GM12891 (cell line): ENCODE measurements at places on chromosomes 1 and 21.

GRCh38 chr1:26373281-26373680 lies 731 bp upstream of the ZNF683 start:
- DNase-seq: no peak

- no peak for DNase-seq
Measured at GRCh38 chr21:35603494-35603893, 456.8 kb downstream of the SETD4 start.

GRCh38 chr1:227890451-227891222 lies 57.1 kb downstream of the WNT9A start:
- peak; percentile 16 for DNase-seq

- no peak for DNase-seq
Measured at GRCh38 chr1:6704746-6705145, 3.1 kb upstream of the DNAJC11 start.

DNA sequence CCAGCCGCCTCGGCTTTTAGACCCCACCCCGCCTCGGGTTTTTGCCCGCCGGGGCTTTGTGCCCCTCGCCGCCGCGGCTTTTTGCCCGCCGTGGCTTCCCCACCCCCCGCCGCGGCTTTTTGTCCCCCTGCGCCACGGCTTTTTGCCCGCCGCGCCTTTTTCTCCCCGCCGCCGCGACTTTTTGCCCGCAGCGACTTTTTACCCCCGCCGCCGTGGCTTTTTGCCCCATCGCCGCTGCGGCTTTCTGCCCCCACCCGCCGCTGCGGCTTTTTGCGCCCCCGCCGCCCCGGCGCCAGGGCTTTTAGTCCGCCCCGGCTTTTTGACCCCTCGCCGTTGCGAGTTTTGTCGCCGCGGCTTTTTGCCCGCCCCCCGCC lies 474.4 kb downstream of the FAM72C start:
- no peak for DNase-seq

DNA sequence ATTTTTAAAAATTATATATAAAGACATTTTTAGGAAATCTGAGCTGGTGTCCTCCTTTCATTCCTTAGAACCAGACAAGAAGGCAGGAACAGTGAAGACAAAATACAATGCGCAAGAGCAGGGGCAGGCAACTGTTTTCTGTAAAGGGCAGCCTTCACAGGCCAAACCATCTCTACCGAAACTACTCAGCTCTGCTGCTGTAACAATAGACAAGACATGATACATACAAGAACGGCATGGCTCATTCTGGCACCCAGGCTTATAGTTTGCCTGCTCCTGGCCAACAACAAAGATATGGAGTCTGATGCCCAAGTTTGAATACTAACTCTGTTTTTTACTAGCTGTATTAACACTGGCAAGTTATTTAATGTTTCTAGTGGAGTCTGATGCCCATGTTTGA lies 232.0 kb downstream of the SMYD3 start:
- DNase-seq: no peak

DNA sequence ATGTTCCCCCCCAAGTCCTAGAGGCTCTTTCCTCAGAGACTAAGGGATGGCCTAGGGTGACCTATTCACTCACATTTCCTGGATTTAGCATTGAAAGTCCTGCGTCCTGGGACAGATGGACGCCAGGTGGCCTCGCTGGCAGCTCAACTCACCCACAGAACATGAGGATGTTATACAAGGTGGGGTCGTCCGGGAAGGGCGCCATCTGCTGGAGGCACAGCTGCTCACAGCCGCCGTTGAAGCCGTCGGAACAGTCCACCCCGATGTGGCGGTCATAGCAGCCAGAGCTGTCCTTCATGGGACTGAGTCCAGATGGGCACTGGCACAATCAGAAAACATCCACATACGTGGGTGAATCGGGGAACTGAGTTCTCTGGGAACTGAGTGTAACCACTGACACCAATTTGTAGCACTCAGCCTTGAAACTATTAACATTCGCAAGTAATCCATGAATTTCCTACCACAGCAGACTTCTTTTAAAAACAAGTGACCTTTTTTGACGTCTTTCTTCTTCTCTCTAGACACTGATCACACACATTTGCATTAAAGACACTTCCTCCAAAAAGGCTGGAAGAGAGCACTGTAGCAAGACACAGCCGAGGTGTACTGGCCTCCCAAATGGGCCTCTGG lies 215.4 kb downstream of the ASTN1 start:
- DNase-seq: peak; percentile 8

DNA sequence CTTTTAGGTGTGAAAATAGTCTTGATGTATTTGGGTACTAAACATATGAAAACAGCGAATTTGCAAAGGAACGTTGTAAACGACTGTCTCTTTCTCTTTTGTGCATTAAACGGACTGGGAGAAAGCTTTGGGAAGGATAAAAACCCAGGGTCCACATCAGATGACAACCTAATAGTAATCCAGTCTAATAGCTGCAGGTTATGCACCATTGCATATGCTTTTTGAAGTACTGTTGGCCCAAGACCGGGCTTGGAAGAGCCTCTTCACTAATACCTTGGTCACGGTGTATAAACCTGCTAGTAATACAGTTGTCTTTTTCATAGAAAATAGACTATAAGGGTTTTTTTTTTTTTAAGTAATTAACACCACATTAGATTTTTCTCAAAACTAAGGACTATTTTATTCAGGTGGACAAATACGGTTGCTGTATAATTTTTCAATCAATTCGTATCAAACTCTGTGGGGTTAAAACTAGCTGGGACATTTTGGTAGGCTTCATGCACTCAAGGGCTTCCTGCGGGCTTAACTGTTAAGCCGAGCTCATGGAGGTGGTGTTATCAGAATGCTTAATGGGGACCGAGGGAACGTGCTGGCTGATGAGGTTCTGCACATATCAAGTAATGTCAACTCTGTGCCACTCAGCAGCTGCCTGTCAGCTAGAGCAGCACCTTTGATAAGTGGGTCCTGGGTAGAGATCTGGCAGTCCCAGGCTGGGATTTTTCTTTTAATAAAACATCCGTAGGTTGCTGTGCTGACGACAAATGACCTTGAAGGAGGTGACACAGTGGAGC lies 2.1 kb downstream of the RYR2 start:
- DNase-seq: no peak

DNA sequence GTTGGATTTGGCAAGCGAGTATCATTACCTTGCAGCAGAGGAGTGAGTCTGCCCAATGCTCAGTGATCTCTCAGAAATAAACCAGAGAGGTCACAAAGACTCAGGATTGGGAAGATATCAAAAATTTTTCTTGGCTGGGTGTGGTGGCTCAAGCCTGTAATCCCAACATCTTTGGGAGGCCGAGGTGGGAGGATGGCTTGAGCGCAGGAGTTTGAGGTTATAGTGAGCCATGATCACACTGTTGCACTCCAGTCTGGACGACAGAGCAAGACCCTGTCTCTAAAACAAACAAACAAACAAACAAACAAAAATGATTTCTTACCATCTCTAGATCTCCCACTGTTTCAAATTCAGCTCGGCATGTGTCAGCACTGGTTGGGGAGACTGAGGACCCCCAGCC lies 13.3 kb upstream of the BECN2 start:
- no peak for DNase-seq

DNA sequence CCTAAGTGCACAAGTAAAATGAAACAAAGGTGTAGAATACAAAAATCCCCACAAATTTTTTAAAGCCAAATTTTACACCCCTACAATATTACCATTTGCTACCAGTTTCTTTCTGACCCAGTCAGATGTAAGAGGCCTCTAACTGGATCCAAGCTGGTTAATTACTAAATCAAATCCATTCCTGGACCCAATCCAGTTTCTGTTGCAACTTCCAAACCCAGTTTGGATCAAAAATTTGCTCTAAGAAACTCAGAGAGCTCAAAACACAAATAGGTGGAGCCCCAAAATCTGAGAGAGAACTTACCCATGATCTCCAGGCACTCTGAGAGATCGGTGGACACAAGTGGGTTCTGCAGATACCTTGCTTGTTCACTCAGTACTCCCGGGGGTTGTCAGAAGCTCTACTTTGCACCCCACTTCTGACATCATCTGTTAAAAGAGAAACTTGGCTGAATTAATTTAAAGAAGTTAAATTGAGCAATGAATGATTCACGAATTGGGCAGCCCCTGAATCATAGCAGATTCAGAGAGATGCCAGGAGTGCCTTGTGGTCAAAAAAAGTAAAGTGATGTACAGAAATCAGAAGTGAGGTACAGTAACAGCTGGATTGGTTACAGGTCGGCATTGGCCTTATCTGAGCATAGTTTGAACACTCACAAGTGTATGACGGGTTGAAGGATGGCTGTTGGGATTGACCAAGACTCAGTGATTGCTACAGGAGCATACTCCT lies 448.0 kb downstream of the KCNT2 start:
- no peak for DNase-seq

DNA sequence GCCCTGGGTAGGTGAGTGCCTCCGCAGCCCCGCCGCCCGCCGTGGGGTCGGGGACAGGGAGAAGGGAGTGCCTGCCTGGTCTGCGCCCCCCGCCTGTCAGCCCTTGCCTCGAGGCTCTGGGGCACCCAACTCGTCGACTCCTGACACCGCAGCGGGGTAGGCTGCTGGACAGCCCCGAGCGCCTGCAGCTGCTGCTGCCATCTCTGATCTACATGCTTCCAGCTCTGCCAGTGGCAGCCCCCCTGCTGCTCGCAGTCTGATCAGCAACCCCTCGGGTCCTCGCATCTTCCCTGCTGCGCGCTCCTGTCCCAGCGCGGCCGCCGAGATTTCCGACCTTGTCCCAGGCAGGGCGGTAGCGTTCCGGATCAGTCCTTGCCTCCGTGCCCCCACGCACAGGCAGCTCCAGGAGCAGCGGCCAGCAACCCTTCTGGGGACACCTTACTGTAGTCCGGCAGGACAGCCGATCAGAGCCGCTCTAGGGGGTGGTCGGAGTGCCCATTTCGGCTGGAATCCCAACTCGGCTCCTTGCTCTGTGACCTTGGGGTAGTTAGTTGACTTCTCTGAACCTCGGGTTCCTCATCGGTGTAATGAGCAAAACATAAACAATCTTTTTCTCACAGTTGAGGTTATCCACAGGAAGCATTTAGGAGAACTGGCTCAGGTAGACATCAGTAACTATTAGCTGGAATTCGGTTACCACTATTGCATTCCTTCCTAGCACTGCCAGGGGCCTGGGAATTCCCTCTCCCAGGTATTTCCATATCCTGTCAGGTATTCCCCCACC lies 540 bp downstream of the BCAN start:
- no peak for DNase-seq

DNA sequence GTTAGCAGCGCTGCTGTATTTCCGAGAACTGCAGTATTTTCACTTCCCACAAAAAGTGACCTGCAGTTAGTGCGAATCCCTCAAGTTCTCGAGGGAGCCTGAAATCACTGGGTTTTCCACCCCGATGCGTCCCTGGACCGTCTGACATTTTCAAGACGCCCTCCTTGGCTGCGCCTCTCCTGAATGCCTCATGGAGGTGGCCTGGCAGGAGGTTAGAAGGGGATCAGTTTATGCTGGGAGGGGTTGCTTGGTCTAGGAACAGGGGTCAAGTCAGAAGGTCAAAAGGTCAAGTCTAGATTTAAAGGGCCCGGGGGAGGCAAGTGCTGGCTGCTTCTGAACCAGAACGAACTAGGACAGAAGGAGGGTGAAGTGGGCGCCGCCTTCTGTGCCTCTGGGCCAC lies 176.8 kb downstream of the PRDM16 start:
- DNase-seq: no peak

GRCh38 chr1:225813214-225813964 lies 3.5 kb downstream of the EPHX1 start:
- no peak for DNase-seq

GRCh38 chr1:15090373-15090772 lies 63.2 kb upstream of the TMEM51 start:
- DNase-seq: peak; percentile 59

- DNase-seq: no peak
Measured at GRCh38 chr1:205285381-205286101, 36.0 kb downstream of the NUAK2 start.

DNA sequence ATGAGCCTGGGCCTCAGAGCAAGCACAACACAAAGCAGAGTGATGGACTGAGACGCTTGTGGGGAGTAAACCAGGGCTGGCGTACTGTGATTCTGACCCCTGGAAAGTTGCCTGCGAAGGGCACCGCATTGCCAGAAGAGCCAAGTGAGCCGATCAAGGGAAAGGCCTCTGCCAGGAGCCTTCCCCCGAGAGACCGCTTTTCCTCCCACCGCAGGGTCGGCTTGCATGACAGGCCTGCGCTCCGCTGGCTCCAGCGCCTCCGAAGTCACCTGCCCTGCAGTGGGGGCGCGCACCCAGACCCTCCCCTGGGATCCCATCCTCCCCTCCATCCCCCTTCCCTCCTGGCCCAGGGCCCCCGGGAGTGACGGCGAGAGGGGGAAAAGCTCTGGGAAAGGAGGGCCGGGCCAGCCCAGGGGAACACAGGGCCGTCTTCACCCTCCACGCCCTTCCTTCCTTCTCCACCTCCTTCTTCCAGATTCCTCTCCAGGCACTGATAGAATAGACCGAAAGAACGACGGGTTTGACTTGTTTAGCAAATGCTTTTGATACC lies 165.0 kb downstream of the TRIM33 start:
- DNase-seq: no peak

DNA sequence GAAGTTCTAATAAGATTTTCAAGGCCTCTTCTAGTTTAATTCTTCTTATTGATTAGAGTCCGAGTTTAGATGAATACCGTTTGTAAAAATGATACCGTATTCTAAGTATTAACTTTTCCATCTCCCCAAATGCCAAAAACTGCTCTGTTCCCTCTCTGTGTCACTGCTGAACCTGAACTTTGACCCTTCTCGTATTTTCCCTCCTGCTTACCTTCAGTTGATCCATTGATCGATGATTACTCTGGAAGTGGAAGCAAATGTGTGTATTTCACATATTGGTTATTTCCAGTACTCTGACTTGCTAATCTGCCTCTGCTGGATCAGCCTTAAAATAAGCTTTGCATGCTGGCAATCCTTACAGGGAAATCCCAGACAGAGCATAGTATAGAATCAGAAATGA lies 68.5 kb downstream of the KIF1B start:
- DNase-seq: no peak

DNA sequence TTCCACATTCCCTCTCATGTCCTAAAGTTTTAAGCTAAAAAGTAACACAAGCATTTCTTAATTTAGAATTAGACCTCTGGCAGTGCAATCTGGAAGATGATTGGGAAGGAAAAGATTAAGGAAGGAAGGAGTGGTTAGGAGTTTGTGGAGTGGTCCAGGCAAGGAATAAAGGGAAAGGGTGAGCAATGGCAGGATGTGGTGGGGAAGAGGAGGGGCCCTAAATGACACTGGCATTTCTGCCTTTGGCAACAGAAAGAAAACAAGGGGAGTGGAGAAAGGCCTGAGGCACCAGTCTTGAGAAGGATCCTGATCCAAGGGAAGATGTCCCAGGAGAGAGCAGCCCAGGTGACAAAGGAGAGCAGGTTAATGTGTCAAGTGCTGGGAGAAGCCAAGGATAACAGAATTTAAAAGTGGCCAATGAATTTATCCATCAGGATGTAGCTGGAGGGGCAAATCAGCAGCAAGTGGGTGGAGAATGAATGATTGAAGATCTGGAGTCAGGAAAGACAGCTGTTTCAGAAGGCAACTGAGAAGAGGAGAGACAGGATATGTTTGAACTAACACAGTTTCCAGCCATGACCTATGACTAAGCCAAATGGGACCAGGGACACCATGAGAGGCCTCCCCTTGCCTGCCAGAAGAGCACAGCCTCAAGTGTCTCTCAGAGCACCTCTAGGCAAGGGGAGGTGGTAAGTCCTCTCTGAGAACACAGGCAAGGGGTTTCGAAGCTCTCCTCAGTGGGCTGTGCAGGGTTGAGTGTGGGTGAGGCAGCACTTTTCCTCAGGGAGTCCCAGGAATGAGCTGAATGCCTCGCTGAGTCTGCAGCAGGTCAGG lies 20.9 kb upstream of the LY9 start:
- no peak for DNase-seq
